ENCODE measurements at places on chromosomes 7 and 10. TPM values are rescaled to one million over a fixed set of nuclear protein-coding genes. Genes with fewer than 3 reads are reported as not detected.

DNA sequence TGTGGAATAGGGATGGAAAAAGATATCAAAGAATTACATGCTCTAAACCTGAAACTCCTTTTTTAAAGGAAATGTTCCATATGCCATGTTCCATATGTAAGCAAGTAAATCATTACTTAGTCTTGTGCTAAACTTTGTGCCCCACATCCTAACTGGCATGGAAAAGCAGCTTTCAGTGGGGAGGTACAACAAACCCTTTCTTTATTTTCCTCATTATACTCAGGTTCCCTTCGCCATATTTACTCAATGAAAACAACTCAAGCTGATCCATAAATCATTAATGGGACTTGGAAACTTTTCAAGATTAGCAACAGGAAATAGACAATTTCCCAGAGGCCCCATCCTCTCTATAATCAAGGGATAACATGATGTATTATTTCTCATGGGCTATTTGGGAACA lies 56.0 kb downstream of the GSAP start:
- no peak for DNase-seq

DNA sequence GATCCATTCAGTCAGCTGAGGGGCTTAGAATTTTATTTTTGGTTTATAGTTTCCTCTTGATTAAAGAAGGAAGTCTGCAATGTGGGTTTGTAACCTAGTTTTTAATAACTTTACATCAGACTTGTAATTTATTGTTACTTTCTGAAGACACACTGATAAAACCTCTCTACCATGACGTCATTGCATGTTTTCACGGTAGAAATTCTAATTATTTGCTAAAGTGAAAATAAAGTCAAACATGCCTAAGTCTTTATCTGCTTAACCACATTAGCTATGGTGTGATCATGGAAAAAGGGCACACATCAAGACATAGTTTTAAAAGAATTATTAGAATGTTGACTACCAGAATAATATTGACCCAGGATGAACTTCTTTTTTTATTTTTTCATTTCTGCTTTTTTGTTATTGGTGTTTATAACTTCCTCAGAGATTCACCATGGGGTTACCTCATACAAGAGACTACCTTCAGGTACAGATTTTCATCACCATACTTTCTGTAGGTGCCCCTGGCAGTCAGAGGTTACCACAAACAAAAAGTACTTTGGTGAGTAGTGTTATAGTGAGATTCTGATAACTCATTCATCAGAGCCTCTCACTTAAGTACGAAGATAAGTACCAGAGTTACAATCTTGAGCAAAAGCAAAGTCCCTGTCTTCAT lies 7.0 kb upstream of the PANK1 start:
- DNase-seq = no peak

DNA sequence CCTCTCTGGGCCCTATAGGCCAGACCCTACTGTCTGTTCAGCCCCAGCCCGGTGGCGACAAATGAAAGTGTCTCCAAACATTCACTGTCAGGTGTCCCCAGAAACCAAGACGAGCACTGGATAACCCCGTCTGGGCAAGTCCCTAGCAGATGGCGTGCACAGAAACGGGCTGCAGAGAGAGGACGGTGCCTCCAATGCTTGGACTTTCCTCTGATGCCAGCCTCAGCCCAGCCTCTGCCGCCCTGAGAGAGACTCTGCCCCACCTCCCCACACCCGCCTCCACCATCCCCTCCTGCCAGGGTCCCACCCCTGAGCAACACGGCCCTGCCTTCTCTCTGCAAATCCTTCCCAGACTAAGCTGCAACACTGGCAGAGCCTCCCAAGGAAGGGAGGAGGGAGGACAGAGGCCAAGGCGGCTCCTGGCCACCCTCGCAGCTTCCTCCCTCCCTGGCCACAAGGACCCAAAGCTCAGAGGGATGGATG lies 7.4 kb upstream of the LFNG start:
- DNase-seq = no peak

DNA sequence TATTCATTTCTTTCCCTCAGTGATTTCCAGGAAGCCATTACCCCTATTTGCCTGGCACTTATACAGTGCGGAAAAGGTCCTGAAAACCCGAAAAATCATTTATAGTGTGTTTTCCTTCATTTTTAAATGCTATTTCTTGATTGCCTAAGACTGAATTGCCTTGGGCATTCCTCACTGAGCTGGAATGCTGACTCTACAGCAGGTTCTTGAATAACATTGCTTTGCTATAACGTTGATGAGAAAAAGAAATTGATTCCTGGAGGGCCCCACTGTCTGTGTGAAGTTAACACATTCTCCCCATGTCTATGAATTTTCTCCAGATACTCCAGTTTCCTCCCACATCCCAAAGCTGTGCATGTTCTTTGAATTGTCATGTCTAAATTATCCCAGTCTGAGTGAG lies 308.5 kb downstream of the EXOC4 start:
- no peak for DNase-seq

Gene ABCB4
- total RNA-seq = 17.5 TPM

GRCh38 chr10:33414841-33415240 lies 80.4 kb upstream of the NRP1 start:
- no peak for DNase-seq

DNA sequence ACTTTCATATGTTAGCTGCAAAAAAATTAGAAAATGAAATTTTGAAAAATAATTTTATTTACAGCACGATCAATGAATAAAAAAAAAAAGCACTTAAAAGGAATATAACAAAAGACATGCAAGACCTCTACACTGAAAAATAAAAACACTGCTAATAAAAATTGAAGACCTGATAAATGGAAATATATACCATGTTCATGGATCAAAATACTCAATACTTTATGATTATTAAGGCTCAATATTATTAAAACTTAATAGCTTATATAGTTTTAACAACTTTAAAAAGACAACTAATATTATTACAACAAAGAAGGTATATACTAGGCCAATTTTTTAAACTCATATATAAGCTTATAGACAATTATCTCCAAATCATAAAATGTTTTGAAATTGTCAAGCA lies 143.0 kb downstream of the GFRA1 start:
- no peak for DNase-seq

DNA sequence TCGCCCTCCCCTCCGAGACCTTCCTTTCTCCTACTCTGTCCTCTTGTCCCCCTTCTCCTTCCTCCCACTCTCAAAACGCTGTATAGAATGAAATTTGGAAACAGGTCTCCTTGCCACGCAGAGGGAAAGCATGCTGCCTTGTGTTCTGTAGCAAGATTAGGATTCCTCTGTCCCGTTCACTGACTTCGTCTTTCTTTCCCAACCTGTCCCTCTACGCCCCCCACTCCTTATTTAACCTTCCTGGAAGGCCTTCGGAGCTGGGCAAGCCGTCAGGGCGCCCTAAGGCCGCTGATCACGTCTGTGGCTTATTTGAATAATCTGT lies 1.3 kb downstream of the HOXA9 start:
- no peak for DNase-seq

Gene ATG9B
- total RNA-seq = 2.3 TPM

DNA sequence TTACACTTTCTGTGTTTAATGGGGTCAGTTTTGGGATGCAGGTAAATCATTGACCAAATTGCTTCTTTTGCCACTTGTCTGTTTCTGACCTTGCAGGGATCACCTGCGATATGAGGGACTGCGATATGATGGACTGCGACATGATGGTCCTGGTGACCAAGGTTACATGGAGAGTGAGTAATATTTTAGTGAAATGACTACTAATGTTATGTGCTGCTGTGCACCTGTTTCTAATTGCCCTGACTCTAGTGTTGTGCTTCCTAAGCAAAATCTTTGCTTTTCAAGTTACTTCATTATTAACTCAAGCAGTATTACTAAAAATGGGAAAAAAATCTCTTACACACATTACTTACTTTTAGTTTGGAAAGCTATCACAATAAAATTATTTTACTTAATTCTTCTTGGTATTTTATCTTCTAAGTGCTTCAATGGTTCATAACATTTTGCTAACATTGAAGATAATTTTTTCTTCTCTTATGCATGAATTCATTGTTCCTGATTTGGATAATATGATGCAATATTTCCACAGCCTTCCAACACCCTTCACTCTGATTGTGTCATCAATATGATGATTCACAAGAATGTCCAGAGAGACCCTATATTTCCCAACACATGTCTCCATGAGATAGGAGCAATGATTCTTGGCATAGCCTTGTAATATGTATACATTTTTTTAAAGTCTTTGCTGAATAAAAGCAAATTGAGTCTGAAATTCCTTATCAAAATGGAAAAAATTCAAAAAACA lies 306.2 kb upstream of the AKR1E2 start:
- no peak for DNase-seq

DNA sequence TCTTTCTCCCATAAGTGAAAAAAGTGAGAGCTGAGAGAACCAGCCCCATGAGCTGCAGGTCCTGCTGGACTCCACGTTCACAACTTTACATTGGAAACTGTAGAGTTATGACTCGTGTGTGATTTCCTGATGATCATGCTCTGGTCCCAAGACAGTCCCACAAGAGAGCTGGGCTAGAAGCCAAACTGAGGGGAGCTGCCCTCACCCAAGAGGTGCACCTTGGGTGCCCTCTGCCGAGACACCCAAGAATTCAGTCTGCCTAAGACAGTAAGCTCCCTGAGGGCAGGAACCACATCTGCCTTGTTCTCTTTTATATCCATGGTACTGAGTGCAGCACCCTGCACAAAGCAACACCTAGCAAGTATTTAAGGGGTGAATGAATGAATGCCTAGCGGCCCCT lies 112.8 kb upstream of the SFMBT2 start:
- DNase-seq = no peak

- DNase-seq = no peak
These were observed 333.7 kb downstream of the GFRA1 start for GRCh38 chr10:115939101-115939854.

- no peak for DNase-seq
These were observed 50.9 kb downstream of the GALNT11 start for GRCh38 chr7:152076324-152076821.

Gene DPP6
- total RNA-seq = not detected

Gene OGDHL
- not detected for total RNA-seq

- no peak for DNase-seq
These were observed 365.9 kb downstream of the PHTF2 start for GRCh38 chr7:78164459-78164858.

Gene NAT16
- total RNA-seq = not detected

DNA sequence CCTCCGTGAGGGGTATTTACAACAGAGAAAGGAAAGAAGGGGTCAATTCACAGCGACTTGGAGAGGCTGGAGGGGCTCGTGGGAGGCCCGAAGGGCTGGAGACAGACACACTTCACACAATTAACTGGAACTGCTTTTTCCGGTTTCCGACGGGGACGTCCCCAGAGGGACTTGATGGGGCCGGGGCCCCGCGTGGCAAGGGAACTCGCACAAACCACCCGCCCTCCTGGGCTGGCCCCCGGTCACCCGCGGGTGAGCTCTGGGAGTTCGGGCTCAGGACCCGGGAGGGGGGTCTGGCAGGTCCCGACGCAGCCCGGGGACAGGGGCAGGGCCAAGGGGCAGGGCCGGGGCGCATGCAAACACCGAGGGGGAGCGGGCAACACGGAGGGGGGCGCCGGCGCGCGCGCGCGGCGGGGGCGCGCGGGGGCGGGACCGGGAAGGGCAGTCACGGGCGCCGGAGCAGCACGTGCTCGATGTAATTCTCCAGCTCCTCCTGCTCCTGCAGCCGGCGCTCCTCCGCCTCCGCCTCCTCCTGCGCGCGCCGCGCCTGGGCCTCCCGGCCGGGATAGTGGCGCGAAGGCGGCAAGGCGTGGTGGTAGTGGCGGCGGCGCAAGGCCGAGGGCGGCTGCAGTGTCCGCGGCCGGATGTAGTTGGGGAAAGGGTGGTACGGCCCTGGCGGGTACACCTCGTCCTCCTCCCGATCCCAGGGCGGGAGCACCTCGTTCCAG lies 2.7 kb downstream of the VGF start:
- DNase-seq = peak; percentile 30

- DNase-seq = no peak
These were observed 41.1 kb upstream of the VWDE start for GRCh38 chr7:12444785-12445184.

Gene CYP17A1
- total RNA-seq = not detected

DNA sequence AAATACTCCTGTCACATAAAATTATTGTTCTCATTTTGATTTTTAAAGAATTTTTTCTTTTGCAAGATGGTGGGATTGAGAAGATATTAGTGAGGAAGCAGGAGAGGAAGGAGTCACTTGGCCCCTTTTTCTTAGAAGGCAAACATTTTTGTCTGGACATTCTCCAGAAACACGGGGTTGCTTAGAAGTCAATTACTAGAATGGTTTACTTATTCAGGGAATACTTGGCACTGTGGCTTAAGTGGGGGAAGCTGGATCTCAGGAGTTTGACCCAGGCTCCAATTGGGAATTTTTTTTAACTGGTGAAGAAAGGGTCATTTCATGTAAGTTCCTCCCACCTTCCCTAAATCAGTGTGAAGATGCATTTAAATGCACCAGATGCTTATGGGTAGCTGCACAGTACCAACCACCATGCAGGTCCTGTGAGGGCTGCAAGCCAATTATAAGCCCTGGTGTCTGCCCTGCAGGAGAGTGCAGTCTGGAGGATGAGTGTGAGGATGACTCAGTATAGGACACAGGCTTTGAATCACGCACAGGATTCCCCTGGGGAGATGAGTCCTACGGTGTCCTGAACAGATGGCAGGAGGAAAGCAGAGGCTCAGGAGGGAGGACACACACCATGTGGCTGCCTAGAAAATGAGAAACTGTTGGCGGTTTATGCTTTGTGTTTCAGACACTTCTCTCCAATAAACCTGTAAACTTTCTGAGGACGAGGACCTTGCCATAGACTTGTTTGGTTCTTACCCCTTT lies 299.1 kb downstream of the PLXNA4 start:
- no peak for DNase-seq

DNA sequence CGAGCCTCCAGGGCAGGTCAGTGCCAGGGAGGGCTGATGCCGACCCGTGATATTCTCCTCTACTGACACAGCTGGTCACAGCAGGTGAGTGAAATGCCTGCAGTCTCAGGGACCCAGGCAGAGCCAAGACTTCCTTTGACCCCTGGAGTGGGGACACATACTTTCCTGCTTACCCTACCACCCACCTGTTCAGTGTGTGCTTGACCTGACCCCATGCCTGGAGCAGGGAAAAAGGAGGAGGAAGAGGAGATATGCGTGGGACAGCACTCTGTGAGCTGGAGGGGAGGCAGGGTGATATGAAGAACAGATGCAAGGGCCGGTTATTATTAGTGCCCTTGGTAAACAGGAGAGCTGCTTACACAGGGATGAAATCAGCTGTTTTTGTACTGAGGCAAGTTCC lies 40.8 kb upstream of the WIPF3 start:
- no peak for DNase-seq

GRCh38 chr7:78218051-78218450 lies 419.5 kb downstream of the PHTF2 start:
- no peak for DNase-seq

- no peak for DNase-seq
These were observed 24.9 kb downstream of the GSAP start for GRCh38 chr7:77391230-77391629.

DNA sequence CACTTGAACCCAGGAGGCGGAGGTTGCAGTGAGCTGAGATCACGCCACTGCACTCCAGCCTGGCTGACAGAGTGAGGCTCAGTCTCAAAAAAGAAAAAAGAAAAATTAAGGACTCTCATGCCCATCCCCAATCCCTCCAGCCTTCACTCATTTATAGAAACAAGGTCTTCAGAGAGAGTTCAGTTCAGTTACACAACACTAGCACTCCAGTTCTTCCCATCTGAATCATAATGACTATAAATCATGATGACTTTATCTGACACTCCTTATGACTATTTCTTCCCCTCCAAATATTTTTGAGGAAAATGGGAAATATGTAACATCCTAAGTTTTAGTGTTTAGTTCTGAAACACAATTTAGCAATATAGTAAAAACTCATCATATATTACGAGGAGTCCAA lies 107.4 kb upstream of the LSM8 start:
- no peak for DNase-seq

GRCh38 chr10:111473361-111473760 lies 396.5 kb downstream of the ADRA2A start:
- no peak for DNase-seq
